ENCODE measurements at places on chromosomes 2 and 18.

- no peak for DNase-seq
Observed at GRCh38 chr2:75643980-75644379, 2.6 kb upstream of the MRPL19 start.

DNA sequence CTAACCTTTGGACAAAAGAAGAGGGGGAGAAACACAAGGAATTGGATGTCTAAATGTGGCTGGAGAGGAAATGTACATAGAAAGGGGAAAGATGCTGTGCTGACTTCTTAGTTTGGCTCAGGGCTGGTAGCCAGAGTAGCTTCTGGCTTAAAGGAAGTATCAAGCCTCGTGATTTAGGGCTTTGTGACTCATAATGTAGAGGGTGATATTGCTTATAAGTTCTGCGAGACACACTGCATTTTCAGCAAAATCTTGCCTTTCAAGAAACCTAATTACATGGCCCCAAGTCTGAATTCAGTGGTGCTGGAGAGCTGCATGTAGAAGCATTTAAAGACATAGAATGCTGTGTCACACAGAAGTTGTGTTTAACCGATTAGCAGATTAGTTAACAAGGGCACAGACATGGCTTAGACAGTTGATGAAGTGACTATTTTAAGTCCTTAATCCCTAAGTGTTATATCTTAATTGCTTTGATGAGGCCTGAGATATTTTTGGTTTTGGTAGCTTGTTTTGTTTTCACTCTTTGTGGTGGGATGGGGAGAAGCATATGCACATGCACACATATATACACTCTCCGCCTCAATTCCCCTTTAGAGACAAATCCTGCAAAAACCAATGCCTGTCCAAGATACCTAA, 66.4 kb downstream of the EPAS1 start:
- DNase-seq = no peak

DNA sequence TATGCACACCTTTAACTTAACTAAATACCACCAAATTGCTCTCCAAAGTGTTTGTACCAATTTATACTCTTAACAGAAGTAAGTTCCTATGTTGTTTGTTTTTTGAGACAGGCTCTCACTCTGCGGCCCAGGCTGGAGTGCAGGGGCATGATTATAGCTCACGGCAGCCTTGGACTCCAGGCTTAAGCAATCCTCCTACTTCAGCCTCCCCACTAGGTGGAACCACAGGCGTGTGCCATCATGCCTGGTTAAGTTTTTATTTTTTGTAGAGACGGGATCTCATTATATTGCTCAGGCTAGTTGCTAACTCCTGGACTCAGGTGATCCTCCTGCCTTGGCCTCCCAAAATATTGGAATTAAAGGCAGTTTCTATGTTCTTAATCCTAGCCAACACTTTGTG, 13.1 kb upstream of the NAB1 start:
- no peak for DNase-seq

- no peak for DNase-seq
Observed at GRCh38 chr2:169393068-169393590, 30.8 kb upstream of the LRP2 start.

DNA sequence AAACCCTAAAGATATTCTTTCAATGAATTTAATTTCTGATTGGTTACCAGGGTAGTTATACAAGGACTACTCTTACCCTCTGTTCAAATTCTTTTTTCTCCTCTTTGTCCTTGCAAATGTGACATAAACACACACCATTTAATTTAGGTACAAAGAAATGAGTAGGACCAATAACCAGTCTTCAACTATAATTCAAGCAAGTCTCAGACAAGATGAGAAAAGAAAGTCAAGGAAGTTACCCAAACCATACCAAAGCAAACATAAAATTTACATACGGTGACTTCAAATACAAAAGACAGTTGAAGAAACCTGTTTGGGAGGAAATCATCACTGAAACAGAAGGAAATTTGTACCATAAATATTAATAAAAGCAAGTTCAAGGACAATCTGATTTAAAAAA, 91.1 kb upstream of the EPB41L5 start:
- DNase-seq = no peak

DNA sequence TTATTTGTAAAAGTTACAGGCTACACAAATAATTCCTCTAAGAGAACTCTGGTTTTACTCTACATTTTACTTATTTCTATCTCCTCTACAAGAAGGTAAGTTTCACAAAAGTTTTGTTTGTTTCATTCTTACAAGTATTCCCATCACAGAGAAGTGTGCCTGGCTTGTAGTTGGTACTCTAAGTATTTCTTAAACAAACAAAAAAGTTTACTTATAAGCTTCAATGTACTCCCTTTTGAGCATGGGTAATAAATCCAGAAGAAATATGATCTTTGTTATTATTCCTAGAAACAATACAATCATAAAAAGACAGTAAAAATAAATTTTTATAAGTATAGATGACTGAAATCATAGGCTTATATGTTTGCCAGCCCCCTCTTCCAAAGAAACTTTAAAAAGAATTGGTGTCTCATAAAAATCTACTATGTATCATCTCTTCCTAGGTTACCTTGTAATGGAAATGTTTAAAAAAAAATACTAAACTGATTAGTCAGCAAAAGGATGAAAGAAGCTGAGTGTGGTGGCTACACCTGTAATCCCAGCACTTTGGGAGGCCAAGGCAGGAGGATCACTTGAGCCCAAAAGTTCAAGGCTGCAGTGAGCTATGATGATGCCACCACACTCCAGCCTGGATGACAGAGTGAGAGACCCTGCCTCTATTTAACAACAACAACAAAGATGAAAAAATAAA, 54.7 kb downstream of the ATL2 start:
- DNase-seq = no peak
